Esophagus squamous epithelium (tissue), 5 donors: ENCODE measurements at places on chromosomes 1 and 21.

GRCh38 chr1:214587165-214587564 lies 15.8 kb upstream of the CENPF start:
- DNase-seq, result no peak

- no peak for DNase-seq
Observed at GRCh38 chr1:109493227-109493626, 667 bp upstream of the CYB561D1 start.

- no peak for DNase-seq
Observed at GRCh38 chr1:221718381-221719277, 23.3 kb downstream of the DUSP10 start.

- no peak for DNase-seq
Observed at GRCh38 chr1:151711044-151711800, 5.4 kb downstream of the CELF3 start.

- no peak for DNase-seq
Observed at GRCh38 chr1:167629681-167630567, at the start of gene RCSD1. TSS of gene RCSD1 (plus strand) at chr1:167630232. CDS start at chr1:167630424, 192 bp downstream.

DNA sequence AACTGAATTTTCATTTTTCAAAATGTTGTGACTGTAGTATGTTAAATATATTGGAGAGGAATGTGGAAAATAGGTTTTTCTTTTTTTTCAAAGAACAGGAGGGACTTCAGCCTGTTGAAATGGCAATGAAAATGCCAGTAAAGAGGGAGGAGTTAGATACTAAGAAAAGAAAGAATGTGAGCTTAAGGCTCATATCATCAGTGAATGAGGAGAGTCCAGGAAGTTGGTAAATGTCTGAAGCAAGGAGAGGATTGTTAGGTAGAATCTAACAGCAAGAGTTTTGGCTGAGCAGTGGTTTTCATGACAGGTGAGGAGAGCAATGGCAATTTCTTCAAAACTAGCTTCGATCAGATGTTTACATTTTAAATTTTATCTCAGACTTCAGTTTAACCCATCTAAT lies 43.0 kb downstream of the PLA2G4A start:
- DNase-seq, result no peak

GRCh38 chr1:181396811-181397210 lies 86.5 kb upstream of the CACNA1E start:
- no peak for DNase-seq

DNA sequence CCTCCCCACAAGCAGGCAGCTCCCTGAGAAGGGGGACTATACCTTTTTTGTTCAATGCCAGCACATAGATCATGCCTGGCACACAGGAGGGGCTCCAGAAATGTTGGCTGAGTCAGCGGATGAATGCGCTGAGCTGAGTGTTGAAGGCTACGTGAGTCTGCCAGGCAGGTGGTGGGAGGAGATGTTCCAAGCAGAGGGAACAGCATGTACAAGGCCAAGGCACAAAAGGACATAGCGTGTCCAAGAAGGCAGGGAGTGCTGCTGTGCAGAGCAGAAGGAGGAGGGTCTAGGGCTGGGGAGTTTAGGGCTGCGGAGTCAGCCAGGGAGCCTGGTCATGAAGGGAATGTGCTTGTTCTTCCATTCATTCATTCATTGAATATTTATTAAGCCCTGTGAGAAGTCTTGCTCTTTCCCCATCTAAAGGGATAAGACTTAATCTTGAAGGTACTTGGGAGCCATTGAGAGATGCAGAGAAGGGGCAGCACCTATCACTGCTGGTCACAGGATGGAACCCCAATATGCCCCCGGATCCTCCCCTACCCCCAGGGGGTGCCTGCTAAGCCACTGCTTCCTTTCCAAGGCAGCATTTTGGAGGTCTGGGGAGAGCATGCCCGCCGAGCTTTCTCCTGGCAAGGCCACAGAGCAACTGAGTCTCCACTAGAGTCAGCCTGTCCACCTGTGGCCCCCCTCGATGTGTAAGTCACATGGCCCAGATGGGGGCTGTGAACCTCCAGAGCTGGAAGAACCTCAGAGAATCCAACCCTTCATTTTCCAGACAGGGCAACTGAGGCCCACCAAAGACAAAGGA lies 31.2 kb upstream of the LAPTM5 start:
- no peak for DNase-seq

DNA sequence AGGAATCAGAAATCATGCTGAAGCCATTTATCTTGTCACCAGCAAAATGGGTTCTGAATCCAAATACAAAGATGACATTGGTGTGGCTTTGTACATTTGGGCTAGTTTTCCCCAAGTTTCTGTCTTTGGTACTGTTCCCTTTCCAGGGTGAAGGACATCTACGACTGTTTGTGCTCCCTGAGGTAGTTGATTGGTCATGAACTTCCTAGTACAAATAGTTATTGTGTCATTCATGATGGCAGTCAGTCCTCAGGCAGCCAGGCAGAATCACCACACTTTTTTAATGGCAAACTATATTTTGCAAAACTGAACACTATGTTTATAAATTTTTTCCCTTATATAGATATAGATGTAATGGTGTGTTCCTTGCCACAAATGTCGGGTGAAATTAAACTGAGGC lies 46.0 kb downstream of the CEP350 start:
- no peak for DNase-seq

GRCh38 chr1:112006416-112007025 lies 17.1 kb upstream of the KCND3 start:
- DNase-seq, result no peak

GRCh38 chr21:36661511-36662309 lies 37.2 kb upstream of the SIM2 start:
- DNase-seq, result no peak

- DNase-seq, result no peak
Observed at GRCh38 chr1:154344977-154345837, 19.9 kb downstream of the ATP8B2 start.

DNA sequence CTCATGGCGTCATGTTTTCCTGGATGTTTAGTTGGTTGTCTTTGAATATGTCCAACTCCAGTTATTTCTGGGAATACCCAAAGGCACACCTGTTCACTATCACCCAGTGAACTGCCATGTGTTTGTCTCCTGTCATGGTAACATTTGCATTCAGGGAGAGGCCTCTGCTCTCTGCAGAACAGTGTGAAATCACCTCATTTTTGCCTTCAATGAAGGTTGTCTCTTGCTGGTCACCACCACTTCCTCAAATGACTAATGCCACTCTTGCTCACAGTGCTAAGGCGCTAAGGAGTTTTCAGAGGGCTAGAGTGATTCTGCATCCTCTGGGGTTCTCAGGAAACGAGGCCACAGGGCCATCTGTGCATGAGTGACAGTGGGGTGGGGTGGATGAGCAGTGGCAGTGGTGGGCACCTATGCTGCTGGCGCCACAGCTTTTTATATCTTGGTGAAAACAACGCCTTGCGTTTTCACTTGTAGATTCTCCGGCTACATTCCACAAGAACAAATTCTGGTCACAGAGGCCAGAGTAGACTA lies 60.0 kb upstream of the ATP5PO start:
- no peak for DNase-seq

DNA sequence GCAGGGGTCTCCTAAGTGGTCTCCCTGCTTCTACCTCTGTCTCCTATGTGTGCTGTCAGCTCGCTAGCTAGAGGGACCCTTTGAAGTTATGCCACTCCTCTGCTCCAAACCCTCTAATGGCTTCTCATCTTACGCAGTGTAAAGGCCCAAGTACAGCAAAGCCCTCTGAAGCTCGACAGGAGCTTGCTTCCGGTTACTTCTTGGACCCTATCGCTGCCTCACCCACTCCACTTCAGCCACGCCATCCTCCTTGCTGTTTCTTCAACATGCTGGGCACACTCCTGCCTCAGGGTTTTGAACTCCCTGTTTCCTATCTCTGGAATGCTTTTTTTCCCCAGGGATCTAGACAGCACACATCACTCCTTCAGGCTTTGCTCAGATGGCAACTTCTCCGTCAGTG lies 102.3 kb upstream of the F3 start:
- no peak for DNase-seq

DNA sequence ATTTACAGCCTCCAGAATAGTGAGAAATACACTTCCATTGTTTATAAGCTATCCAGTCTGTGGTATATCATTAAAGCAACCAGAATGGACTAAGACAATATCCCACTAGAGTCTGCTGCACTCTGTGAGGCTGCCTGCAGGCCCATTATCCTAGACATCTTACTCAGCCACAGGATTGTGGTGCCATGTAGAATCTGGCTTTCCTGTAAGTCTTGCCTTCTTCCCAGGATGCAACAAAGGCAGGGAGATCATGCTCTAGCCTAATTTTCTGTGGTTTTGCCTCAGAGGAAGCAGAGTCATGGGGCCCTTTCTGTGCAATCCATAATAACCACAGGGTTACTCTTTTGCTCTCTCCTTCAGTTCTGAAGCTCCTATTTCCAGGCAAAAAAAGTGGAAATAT lies 299.1 kb upstream of the DEPDC1 start:
- DNase-seq, result no peak

GRCh38 chr1:11335417-11336056 lies 62.5 kb downstream of the UBIAD1 start:
- DNase-seq, result no peak

GRCh38 chr21:15895142-15896106 lies 165.6 kb downstream of the USP25 start:
- no peak for DNase-seq

- no peak for DNase-seq
Observed at GRCh38 chr21:41970751-41971653, 17.2 kb upstream of the C2CD2 start.

- no peak for DNase-seq
Observed at GRCh38 chr1:64090436-64090835, 113.0 kb upstream of the UBE2U start.
